NCI-H345 (cell line): ENCODE measurements at places on chromosomes 3 and 15.

GRCh38 chr15:76208084-76208785 is 103.0 kb downstream of the ETFA start:
- no peak for DNase-seq

GRCh38 chr15:80951941-80952340 is 37.7 kb downstream of the MESD start:
- peak; percentile 1 for DNase-seq

DNA sequence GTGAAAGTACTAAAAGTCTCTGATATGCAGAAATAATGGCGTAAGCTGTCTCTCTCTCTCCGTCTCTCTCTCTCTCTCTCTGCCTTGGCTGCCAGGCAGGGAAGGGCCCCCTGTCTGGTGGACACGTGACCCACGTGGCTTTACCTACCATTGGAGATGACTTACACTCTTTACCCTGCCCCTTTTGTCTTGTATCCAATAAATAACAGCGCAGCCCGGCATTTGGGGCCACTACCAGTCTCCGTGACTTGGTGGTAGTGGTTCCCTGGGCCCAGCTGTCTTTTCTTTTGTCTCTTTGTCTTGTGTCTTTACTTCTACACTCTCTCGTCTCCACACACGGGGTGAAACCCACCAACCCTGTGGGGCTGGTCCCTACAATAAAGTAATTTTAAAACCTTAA is 12.2 kb upstream of the TMEM40 start:
- no peak for DNase-seq

DNA sequence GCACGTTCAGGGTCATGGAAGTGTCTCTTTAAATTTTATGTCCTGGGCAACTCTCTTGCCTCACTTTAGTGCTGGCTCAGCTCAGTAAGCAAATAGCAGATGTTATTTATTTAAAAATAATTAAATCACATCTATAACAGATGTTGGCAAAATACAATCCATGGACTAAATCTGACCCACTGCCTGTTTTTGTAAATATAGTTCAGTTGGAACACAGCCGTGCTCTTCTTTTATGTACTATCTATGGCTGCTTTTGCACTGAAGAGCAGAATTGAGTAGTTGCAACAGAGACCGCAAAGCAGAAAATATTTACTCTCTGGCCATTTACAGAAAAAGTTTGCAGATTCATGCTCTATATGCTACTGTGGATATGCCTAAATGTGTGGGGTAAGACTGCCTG is 79.2 kb downstream of the SAMMSON start:
- no peak for DNase-seq

- no peak for DNase-seq
Measured at GRCh38 chr3:10116138-10116460, 624 bp downstream of the BRK1 start.

DNA sequence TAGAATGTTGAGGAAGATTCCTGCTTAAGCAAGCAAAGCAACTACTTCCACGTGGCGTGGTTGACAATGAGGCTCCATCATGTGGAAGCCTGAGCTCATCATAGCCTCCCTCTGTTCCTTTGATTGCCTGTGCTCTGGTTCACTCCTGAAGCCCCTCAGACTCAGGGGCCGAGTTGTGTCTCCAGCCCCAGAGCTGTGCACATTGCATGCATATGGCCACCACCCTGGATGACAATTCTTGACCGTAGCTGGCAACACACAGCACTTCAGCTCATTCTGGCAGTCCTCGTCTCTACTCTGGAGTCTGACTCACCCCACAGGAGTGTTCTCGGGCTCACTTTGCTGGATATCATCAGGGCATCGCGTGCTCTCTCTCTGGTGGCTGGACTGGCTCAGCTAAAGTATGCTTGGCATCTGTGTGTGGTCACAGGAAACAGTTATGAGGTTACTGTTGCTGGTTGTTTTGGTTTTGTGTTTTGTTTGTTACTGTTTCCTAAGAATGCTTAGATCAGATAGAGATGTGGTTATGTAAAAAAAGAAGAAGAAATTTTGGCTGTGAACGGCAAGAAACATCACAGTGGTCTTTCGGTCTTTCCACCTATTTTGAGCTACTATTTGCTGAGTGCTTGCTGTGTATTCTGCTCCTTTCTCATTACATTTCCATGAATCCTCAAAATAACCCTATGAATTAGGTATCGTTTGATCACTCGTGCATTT is 41.6 kb upstream of the MRPS22 start:
- no peak for DNase-seq

DNA sequence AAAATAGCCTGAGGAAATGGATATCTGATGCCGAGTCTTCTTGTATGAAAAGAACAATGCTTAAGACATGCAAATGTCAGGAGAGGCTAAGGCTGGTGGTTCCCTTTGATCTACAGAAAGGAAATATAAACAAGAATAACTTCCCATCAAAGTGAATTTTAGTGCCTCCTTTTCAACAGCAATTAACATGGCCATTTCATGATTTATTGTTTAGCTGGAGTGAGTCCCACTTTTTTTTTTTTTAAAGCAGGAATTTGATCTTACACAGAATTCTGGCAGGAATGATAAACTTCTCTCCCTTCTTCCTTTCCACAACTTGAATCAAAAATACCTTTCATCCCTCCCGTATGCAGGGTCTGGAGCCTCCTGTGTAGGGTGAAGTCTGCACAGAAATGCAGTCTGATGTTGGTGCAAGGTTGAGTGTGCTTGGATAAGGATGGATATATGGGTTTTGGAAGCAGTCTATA is 287.0 kb downstream of the MEX3B start:
- no peak for DNase-seq

- DNase-seq = no peak
Measured at GRCh38 chr3:134350266-134350665, 24.0 kb downstream of the AMOTL2 start.

DNA sequence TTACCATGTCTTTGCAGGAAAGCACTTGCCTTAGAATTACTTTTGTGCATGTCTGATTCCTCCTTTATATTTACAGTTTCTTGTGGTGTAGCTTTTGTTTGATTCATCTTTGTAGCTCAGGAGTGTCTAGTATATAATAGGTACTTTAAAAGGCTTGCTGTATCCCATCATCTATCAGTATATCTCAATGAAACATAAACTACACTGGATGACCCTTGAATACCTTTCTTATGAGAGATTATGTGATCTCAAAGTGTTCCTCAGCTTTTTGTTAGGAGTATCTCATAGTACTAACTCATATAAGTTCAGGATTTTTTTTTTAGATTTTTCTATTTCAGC is 234.8 kb downstream of the PYDC2 start:
- DNase-seq = no peak

GRCh38 chr3:170383567-170383966 is 26.1 kb downstream of the SKIL start:
- no peak for DNase-seq

DNA sequence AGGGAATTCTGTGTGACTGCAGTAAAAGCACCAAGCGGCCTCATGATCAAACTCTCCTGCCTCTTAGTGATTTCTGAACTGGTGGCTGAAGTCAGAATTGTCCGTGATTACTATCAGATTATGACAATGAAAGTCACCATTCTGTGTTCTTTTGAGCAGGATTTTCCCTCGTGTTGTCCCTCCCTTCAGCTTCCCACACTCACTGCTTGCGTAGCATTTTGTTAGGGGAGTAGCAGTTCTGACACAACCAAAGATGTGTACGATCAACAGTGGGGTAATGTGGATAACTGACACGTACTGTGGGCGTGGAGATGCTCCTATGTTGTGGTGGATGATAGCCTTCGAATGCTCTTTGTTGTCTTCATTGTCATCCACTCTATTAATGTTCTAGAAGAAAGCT is 67.8 kb upstream of the ICE2 start:
- DNase-seq = no peak

DNA sequence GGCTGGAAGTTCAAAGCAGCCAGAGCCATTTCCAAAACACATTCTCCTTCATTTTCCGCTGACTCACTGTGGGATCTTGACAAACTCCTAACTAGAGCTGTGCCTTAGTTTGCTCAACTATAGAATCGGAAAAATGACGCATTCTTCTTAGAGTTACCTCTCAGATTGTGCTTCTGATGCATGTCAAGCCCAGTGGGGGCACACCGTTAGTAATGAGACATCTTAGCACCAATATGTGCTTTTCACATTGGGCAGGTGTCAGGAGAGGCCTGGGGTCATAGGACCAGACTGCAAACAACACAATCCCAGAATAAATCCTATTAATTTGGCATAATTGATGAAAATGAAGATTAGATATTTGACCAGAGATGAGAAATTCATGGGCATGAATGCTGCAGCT is 71.3 kb upstream of the UBE3A start:
- no peak for DNase-seq

- no peak for DNase-seq
Measured at GRCh38 chr15:86411916-86412315, 332.2 kb downstream of the AGBL1 start.

- DNase-seq = peak; percentile 48
Measured at GRCh38 chr3:52317208-52318000, 1.3 kb downstream of the DNAH1 start.

DNA sequence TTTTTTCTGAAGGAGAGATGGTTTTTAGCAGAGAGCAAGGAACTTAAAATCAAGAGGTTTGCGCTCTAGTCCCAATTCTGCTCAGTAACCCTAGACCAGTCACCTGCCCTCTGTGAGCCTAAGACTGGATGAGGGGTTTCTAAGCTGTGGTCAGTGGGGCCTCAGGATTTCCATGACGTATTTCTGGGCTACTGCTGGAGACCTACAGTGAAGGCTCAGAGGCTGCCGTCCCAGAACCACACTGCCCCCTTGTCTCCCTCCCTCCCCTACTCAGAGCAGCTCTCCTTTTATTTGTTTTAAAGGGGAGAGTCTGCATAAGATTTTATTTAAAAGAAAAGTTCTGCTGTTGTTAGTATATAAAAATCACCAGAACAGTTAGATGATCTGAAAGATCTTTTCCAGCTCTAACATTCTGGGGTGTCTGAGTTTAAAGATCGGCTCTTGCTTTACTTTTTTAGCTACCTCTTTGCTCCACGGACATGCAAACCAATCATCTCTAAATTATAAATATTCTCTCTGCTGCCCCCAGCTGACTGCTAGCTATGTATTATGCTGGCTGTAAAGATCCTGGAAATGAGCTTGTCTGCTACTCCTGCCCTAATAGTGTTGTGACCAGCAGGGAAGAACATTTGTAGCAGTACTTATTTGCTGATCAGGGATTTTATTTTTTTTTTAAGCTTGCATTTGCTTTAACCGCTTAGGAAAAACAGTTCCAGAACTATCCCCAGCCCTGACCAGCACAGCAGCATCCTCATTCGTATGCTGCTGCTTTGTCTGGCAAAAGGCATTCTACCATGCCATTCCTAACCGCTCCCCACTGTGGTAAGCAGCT is 28.6 kb upstream of the NDUFB4 start:
- DNase-seq = peak; percentile 4

- no peak for DNase-seq
Measured at GRCh38 chr15:72902245-72902918, 118.8 kb upstream of the ADPGK start.

GRCh38 chr3:57120040-57120439 is 45.1 kb downstream of the IL17RD start:
- no peak for DNase-seq

GRCh38 chr3:10160346-10160745 is 4.4 kb upstream of the IRAK2 start:
- no peak for DNase-seq

- DNase-seq = no peak
Measured at GRCh38 chr3:54008744-54009143, 113.6 kb upstream of the CACNA2D3 start.

DNA sequence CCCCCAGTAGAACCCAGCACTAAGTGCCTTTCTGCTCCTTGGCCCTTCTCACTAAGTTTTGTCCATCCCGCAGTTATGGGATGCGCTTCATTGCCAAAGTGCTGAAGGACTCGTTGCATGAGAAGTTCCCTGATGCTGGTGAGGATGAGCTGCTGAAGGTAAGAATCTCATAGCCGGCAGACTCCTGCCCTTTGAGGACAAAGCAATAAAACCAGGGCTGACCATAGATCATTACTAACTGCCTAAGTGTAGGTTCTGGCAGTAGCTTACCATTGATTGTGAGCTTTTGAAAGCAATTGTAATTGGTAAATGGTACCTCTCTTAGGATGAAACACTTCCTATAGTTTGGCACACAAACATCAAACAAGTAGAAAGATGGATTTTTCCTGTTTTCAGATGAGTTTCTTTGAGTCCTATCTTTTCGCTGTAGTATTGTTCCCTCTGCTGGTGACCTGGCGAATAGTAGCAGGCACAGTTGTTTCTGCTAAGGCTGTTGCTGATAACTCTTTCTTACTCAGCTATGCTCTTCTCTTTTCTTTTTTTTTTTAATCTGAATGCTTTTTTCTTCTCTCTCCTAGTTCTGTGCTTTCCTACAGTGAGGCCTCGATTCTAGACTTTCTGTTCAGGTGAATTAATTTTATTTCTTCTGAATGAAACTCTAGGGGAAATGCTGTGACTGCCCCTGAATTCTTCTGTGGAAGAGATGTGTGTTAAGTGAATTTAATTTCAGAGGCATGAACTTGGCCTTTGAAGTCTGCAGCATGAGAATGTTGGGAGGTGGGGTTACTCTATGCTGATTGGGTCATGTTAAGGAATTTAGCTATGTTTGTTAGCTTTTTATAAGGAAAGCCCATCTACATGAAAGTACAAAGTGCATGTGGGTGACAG is 47.4 kb upstream of the CRTC3 start:
- no peak for DNase-seq

- DNase-seq = no peak
Measured at GRCh38 chr3:27253391-27253790, 115.8 kb downstream of the NEK10 start.

DNA sequence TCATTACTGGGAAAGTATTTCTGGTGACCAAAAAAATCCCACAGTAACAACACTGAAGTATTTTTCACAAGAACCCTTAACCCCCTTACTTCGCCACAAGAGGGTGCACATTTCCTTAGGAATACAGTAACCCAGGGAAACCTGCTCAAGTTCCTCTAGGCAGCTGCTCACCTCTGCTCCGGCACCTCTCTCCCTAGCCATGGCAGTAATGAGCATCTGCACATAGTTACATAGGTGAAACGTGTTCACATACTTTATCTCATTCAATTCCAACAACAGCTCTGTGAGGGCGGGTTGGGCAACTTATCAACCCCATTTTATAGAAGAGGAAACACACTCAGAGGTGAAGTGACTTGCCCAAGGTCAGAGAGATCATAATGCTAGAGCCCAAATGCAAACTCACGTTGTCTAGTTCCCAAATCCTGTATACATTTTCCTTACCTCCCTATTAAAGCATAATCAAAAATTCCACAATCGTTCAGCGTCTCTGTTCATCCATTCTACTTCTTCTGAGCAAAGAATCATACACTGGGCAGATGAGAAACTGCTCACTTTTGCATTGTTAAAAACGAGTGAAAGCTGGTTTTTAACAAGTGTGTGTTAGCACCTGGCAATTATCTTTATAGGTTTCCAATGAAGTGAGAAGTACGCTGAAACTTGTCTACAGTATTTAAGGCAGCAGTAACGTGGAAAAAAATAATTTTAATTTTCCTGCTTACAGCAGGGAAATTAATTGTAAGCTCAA is 90.7 kb downstream of the IGF2BP2 start:
- DNase-seq = peak; percentile 64
